Stimulated activated CD4-positive, alpha-beta T cell treated with anti-CD3 and anti-CD28 coated beads, TNF-alpha, amount 100 ng/mL, for 1 hour (primary cell): ENCODE measurements at places on chromosomes 5 and 9.

GRCh38 chr5:74503-75109 is 17.4 kb upstream of the PLEKHG4B start:
- no peak for DNase-seq

GRCh38 chr5:31561946-31562345 is 29.8 kb downstream of the C5orf22 start:
- DNase-seq = no peak

DNA sequence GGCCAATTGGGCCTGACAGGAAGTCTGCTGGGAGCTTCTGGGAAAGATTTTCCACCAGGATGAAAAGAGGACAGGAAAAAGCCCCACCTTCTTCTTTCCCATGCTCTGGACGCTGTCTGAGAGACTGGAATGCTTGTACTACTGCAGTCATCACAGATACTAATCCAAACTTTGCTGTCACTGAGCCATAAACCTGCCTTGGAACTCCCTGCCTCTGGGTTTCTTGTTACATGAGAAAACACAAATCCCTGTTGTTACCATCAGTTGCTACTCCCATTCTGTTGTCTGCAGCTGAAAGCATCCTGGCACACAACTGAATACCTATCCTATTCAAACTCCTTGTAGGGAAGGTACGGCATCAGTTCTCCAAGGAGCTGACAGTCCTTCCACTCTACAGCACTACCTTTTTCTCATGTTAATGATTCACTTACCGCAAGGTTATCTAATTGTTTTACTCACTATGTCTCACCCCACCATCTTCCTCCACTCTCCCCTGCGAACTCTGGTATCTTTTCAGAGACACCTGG is 167.5 kb downstream of the CDK5RAP2 start:
- no peak for DNase-seq

- DNase-seq = no peak
Observed at GRCh38 chr5:66602621-66603020, 6.4 kb downstream of the MAST4 start.

GRCh38 chr5:132418881-132419280 is 49.4 kb downstream of the SLC22A5 start:
- DNase-seq = no peak
